ENCODE measurements at places on chromosomes 6 and 20.

DNA sequence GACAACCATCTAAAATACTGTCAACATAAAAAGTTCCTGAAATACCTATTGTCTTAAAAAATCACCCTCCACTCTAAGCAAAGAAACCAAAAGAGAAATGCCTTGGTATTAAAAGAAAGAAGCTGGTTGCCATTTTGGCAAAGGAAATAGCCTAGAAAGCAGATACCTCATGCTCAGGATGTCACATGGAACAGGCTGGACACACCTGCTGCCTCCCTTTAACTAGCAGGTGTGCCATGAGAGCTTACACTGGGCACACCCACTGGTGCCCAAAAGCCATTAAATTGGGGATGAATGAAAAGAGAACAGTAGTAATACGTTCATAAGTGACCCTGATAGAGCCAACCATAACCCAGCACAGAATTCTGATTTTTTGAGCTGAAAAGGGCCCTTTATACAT lies 1.5 kb downstream of the SLC23A2 start:
- no peak for DNase-seq

GRCh38 chr20:14915356-14915755 lies 577.9 kb upstream of the FLRT3 start:
- DNase-seq = no peak

DNA sequence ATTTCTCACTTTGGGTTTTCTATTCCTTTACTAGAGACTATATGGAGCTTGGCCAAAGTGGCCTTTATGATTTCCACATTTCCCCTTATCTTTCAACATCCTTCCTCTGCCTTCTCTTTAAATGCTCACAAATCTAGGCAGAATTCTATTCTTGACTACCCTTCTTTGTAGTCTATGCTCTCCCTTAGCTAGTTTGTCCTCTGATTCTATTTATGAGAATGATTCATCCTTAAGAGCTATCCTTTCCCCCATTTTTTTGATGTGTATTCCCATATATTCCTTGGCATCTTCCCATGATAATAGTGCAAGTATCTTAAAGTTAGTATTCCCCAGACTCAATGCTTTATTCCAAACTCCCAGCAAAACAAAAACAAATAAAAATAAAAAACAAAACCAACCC lies 53.1 kb downstream of the IL20RA start:
- no peak for DNase-seq

- no peak for DNase-seq
These were observed 7.7 kb downstream of the GABRR1 start for GRCh38 chr6:89209457-89209856.

- DNase-seq = peak; percentile 71
These were observed 47.1 kb upstream of the TBC1D7 start for GRCh38 chr6:13375360-13375878.

- DNase-seq = no peak
These were observed 32.5 kb downstream of the ADGRG6 start for GRCh38 chr6:142334294-142334693.

DNA sequence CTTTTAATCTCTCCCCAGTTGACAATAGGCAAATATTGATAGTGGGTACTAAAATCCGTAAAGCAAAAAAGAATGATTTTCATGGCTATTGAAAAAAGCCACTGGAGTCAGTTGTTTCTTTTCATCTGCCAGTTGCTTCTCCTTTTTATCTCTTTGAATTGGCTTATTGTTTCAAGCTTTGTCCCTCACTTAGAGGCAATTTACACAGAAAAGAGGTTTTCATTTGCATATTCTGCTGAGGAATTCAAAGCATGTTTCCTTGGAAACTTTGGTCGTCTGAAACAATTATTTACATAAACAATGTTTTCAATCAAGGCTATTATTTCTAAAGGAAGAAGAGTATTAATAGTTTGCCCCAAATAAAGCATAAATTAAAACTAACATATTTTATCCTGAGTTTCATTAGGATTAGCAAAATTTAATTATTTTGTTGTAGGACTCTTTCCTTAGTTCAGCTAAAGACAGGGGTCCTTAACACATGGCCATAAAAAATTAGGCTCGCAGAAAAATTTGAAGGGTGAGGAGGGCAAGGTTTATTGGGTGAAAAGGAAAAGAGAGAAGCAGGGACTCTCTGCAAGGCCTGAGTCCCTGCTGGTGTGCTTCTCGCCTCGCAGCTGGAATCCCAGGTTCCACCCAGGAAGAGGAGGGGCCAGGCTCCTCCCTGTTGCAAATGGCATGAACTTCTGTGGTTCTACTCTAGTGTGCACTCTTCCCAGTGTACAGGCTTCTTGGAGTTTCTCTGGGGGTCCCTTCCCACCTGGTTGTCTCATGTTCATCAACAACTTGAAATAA lies 138.8 kb upstream of the LAMA2 start:
- DNase-seq = no peak

DNA sequence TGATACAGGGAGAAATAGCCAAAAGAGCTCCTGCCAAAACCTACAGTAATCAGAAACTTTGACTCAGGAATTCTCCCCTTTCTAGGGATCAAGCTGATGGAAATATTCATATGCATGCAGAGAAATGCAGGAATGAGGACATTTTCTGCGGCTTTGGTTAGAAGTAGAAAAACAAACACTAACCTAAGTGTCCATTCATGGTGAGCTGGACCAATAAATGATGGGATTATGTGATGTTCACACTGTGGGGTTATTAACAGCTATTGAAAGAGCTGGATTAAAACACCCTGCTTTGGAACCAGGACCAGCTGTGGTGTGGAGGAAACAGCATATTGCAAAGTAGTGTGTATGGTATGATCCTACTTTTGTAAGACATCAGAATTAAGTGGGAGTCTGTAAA lies 143.1 kb downstream of the SYCP2 start:
- no peak for DNase-seq

DNA sequence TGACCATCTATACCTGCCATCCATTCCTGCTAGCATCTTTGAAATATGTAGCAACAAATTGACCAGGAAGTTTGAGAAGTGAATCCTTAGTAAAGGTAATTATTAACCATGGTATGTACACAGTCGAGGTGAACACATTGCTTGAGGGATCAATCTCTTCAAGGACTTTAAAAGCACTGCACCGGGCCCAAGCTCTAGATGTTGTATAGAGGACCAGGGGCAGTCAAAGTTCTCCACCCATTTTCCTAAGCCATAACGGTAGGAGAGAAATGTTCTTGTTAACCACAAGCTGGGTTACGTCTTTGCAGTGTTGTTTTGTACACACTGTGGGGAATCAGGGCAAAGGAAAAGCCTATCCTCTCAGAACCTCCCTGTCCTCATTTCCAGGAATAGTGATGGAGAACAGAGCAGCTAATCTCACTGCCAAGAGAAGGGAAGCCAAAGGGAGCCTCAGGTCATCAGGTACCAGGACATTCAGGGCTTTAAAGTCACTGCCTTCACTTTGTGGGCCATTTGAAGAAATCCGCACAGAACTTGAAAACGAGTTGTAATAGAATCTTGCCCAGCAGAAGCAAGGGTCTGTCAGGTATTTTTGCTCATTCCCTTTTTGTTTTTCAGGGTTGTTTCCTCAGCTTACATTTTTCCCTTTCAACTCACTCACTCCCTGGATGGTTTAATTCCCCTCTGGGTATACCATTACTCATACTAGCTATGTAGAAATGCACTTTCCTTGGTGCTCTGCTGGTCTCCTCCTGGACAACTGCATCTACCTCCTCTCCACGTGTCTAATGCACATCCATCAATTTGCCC lies 5.3 kb upstream of the PM20D2 start:
- no peak for DNase-seq

DNA sequence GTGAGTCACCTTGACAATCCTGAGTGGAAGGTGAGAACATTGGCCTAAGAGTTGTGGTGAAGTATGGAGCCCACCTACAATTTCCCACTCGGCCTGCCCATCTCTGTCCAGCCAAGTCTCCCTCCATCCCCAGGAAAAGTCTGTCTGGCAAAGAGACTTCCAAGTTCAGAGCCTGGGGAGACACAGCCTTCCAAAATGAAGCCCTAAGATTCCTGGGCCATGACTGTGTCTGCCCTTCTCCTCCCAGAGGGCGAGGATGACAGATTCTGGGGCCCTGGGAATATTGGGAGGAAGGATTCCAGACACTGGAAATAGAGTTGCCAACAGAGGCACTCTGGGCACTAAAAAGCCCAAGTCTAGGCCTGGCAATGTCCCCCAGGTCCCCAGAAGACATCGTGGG lies 176.8 kb downstream of the NFATC2 start:
- DNase-seq = no peak

GRCh38 chr20:36988494-36988966 lies 37.0 kb upstream of the SAMHD1 start:
- DNase-seq = peak; percentile 22

GRCh38 chr20:57262784-57263609 lies 3.4 kb downstream of the BMP7 start:
- no peak for DNase-seq

- no peak for DNase-seq
These were observed 305.4 kb upstream of the MAP3K7 start for GRCh38 chr6:90892271-90892670.

DNA sequence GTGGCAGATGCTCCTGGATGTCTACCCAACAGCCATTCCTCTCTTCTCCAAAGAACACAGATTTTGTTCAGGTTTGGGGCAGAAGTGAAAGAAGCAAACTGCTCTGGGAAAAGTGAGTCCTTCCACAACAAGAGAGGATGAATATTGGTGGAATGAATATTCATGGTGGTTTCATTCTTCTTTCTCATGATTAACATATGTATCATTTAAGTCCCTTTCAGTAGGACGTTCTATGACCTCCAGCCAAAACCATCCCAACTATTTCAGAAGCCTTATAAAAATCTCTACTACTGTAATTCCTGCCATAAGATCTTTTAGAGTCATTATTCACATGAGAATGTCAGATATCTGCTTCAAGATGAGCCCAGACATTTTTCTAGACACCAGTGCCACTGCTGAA lies 44.4 kb downstream of the MDN1 start:
- DNase-seq = no peak

- no peak for DNase-seq
These were observed 15.9 kb upstream of the PTGIS start for GRCh38 chr20:49583669-49584417.

- DNase-seq = no peak
These were observed 48.2 kb upstream of the QKI start for GRCh38 chr6:163366288-163366687.

GRCh38 chr20:19026121-19026878 lies 186.1 kb upstream of the SLC24A3 start:
- no peak for DNase-seq

GRCh38 chr6:14716499-14717146 lies 529.2 kb upstream of the JARID2 start:
- DNase-seq = no peak

GRCh38 chr6:144870782-144871181 lies 585.6 kb downstream of the UTRN start:
- no peak for DNase-seq

GRCh38 chr6:154605178-154605881 lies 94.8 kb upstream of the CNKSR3 start:
- peak; percentile 37 for DNase-seq

- no peak for DNase-seq
These were observed 191.2 kb downstream of the BCAS1 start for GRCh38 chr20:53879048-53879684.

GRCh38 chr20:43940518-43941225 lies 26.0 kb downstream of the TOX2 start:
- DNase-seq = no peak

DNA sequence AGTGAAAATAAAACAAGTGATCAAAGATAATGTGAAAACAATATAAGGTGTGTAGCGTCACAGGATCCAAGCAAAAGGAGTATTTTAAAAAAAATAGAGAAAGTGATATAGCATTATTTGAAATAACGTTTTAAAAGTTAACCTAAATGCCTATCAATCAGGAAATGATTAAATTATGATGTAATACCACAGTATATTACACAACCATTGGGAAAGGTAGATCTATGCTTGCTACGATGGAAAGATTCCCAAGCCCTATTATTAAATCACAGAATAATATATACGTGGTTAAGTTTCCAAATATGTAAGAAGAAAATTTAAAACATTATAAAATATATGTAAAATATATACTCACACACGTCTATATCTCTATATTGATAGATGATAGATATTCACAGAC lies 15.4 kb upstream of the TCF21 start:
- no peak for DNase-seq

DNA sequence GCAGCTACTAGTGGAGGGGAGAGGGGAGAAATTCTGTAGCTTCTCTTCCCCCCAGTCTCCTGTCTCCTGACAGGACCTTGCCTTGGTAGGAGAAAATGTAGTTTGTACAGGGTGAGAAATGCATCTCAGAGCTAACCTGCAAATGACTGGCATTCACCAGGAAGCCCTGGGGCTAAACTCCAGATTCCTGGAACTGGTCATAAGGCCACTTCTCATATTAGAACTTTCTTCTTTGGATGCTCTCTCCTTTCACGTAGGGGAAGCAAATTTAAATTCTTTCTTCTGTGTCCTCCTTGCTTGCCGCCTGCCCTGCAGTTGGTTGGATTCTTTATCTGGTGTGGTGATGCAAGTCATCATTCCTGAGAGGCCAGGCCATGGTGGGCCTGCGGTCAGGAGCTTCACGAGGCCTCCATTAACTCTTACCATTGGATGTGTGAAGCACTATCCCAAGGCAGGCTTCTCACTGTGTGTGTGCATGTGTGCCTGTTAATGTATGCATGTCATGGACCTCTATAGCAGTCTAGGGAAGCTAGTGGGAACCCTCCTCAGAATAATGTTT lies 182.0 kb downstream of the PHF3 start:
- no peak for DNase-seq

DNA sequence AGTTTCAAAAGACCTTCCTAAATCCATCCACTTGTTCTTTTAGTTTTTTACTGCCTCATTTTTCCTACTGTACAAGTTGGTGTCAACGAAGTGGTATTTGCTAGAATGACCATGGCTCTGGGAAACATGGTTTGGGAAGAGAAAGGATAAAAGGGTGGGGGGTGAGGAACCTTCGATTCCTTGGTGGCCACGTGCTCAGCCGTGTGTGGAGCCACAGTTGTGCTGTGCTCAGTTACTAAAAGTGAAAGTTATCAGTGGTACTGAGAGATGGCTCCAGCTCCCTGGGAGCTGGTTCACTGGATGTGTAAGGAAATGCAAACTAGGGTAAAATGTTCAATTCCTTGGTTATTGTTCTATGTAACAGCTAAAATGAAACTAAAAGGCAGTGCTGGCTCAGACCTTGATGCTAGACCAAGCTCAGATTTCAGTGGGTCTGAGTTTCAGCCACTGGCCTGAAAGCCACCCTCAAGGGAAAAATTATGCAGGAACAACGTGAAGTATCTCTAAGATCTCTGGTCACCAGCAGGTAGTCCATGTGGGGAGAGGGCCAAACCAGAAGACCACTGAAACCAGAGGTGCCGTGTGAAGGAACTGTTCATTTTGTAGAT lies 7.4 kb upstream of the SLC22A2 start:
- DNase-seq = no peak

- no peak for DNase-seq
These were observed 26.6 kb upstream of the ILRUN start for GRCh38 chr6:34723203-34723602.
